ENCODE measurements at places on chromosomes 11 and 22. TPM values are rescaled to one million over a fixed set of nuclear protein-coding genes. Genes with fewer than 3 reads are reported as not detected.
A peak's percentile ranks its signal among the peaks of the same experiment; 100 is the strongest.

NCR3LG1 gene
- 0.51 TPM for total RNA-seq

OR8B8 gene
- total RNA-seq, result not detected

RIMBP3B gene
- not detected for total RNA-seq

TCN1 gene
- not detected for total RNA-seq

FAM168A gene
- total RNA-seq, result 29.3 TPM

TTC36 gene
- total RNA-seq, result not detected

HARBI1 gene
- 2.8 TPM for total RNA-seq

C1QTNF4 gene
- not detected for total RNA-seq

RIC8A gene
- total RNA-seq, result 43.2 TPM

PANX2 gene
- total RNA-seq, result 0.40 TPM

OR51B5 gene
- not detected for total RNA-seq

DNA sequence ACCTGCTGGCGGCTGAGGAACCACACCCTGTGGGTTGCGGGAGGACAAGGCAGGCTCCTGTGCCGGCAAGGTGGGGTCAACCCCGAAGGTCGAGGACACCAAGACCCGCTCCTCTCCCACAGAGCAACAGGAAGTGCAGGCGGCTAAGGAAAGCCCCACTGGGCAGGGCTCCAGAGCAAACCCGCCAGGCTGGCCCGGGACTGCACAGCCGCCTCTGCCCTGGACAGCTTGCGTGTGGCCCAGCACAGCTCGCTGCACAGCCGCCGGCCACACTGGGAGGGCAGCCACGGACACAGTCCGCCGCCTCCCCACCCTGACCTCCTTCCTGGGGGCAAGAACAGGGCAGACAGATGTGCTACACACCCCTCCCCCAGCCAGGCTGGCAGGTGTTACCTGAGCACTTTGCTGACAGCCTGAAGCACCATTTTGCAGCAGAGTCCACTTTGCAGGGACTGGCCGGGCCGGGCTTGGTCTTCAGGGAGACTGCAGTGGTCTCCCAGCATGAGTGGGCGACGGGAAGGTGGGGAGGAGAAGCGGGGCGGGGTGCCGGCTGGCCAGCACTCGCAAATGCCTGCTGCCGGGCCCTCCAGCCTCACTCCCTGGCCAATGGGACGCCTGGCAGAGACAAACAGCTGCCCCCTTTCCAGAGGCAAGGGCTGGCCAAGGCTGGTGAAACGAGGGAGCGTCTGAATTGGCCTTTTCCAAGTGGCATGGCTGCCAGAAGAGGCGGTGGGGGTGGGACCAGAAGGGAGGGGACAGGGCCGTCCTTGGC is at the start of gene MOB2:
Gene MOB2, minus strand, starts transcription at position 726 of the 772 bp plus-strand sequence. Its CDS starts 223 bp downstream, at position 503.
- peak within 1 kb of the TSS; percentile 35 for H3K27ac ChIP-seq
- H3K36me3 ChIP-seq, result no peaks in the 10 kb centered on the region
- peaks cover 81% of the 10 kb centered on the region for H3K4me1 ChIP-seq
- DNase-seq, result peak; percentile 23

DNA sequence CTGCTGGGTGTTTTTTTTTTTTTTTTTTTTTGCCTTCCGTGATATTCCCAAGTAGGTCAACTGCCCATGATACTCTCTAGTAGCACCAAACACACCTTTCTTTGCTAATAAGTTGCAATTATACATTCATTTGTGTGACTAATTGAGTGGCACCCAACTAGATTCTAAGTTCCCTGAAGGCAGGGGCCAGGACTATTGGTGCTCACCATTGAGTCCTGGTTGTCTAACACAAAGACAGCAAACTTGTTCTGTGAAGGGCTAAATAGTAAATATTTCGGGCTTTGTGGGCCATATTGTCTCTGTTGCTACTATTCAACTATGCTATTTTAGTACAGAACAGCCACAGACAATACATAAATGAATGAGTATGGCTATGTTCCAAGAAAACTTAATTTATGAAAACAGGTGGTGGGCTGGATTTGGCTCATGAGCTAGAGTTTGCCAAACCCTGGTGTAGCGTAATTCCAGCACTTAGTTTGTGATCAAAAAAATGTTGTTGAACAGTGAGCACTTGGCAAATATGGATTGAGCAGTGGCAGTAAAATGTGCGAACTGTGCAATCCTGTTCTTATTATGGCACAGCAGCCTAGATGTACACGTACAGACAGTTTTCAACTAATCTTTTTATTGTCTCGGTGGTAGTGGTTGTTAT is 11.3 kb downstream of the ENDOD1 start:
- H3K4me1 ChIP-seq, result peaks cover 73% of the 10 kb centered on the region
- H3K27ac ChIP-seq, result peak overlapping the region; percentile 90
- no peaks in the 10 kb centered on the region for H3K27me3 ChIP-seq
- H3K4me3 ChIP-seq, result no peak overlapping the region
- no peaks in the 10 kb centered on the region for H3K36me3 ChIP-seq

- H3K27ac ChIP-seq, result no peak overlapping the region
- no peaks in the 10 kb centered on the region for H3K4me1 ChIP-seq
- H3K4me3 ChIP-seq, result no peak overlapping the region
- no peak for DNase-seq
- no peaks in the 10 kb centered on the region for H3K36me3 ChIP-seq
Observed at GRCh38 chr11:114918286-114918685, 240.0 kb downstream of the NXPE2 start.

DNA sequence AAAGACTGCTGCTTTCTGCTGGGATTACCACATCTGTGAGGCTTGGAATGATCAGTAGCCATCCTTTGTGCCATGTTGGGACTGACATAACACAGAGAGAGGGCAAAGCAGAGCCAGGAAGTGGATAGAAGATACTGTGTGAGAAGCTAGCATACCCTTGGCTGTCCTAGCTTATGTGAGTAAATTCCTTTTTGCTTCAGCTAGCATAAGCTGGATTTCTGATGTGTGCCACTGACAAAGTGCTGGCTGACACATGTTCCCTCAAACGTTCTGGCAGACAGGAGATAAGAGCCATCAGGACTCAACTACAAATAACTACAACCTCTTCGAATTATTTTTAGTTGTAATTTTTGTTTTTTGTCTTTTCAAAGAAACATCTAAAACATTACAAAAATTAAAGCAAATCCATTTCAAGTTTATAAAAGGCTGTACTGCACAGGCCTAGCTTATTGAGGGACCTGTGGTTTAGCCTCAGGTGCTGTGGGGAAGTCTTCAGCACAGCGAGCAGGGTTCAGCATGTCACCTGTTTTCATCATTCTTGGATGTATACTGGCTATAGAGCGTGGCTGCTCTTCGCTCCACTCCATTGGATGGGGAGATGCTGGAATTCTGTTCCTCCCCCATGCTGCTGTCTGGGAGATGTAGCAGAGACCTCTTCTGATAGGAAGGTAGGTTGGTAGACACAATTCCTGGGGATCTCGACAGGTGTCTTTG is 120.9 kb downstream of the SWAP70 start:
- H3K4me3 ChIP-seq, result no peak overlapping the region
- DNase-seq, result no peak
- no peak overlapping the region for H3K27ac ChIP-seq
- peaks cover 55% of the 10 kb centered on the region for H3K36me3 ChIP-seq
- peaks cover 11% of the 10 kb centered on the region for H3K4me1 ChIP-seq
- no peaks in the 10 kb centered on the region for H3K27me3 ChIP-seq

- H3K4me3 ChIP-seq, result no peak overlapping the region
- no peak for DNase-seq
- no peaks in the 10 kb centered on the region for H3K27me3 ChIP-seq
- H3K36me3 ChIP-seq, result no peaks in the 10 kb centered on the region
- H3K27ac ChIP-seq, result peak overlapping the region; percentile 97
- peaks cover 26% of the 10 kb centered on the region for H3K4me1 ChIP-seq
Observed at GRCh38 chr22:20022978-20023613, 2.2 kb downstream of the TANGO2 start.

GRCh38 chr11:111601636-111601978 is 642 bp upstream of the SIK2 start:
- no peak for DNase-seq
- no peaks in the 10 kb centered on the region for H3K36me3 ChIP-seq
- H3K27ac ChIP-seq, result peak overlapping the region; percentile 90
- peaks cover 34% of the 10 kb centered on the region for H3K4me1 ChIP-seq
- peak overlapping the region; percentile 94 for H3K4me3 ChIP-seq
- H3K27me3 ChIP-seq, result no peaks in the 10 kb centered on the region

DNA sequence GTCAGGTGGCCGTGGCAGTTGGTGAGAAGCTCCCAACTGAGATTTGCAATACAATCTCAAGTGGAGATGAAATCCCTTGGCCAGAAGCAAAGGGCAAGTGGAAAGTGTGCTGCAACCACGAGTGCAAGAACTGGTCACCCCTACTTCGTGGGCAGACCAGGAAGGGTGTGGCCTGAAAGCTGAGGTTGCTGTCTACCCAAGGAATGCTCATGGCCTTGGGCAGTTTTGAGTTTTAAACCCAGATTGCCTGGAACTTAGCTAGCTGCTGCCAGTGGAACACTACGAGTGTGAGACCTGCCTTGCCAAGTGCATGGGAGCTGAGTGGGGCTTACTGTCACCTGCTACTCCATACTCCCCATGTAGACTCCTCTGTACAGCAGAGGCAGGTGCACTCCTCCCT is 113.3 kb upstream of the FAT3 start:
- H3K4me3 ChIP-seq, result no peak overlapping the region
- H3K36me3 ChIP-seq, result no peaks in the 10 kb centered on the region
- H3K27ac ChIP-seq, result no peak overlapping the region
- no peak for DNase-seq

DNA sequence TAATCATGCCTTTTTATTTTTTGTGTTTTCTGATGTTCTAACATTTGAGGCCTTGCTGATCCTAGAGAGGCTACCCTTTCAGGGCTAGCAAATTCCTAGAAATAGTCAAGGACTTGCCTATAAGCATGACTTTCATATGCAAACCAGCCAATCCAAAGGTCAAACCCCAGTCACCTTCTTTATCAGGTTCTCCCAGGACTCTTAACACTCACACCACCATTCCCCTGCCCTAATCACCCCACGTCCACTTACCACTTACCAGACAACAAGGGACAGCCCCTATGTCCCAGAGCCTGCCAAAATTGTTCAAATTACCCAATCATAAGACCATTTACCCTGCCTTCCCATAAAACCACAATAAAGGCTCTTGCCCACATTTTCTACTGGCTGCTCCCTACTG is 1339.8 kb downstream of the LRRC4C start:
- no peak overlapping the region for H3K4me3 ChIP-seq
- H3K27me3 ChIP-seq, result no peaks in the 10 kb centered on the region
- no peaks in the 10 kb centered on the region for H3K4me1 ChIP-seq
- no peak for DNase-seq
- no peak overlapping the region for H3K27ac ChIP-seq
- H3K36me3 ChIP-seq, result no peaks in the 10 kb centered on the region

DNA sequence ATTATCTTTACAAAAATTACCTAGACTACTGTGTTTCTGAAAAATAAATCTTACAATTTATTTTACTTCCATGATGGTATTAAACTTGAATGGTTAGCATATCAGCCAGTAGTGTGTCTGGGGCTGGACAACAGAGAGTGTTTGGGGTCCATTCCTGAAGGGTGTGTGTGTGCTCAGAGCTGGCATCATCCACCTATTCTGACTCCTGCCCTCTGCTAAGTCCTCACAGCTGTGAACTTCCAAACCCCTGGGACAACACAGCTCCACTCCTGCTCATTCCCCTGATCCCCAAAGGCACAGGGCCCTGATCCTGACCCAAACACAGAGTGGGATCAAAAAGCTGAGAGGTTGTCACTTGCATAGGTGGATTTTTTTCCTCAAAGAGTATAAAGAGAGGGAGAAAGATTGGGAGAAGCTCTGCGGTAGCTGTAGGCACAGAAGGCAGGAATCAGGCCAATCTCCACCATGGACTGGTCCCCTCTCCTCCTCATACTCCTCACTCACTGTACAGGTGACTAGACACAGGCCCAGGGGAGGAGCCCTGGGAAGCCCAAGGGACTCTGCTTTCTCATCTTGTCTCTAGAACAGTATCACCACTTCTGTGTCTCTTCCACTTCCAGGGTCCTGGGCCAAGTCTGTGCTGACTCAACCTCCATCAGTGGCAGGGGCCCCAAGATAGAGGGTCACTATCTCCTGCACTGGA is 55.7 kb upstream of the TOP3B start:
- no peaks in the 10 kb centered on the region for H3K36me3 ChIP-seq
- DNase-seq, result no peak
- no peak overlapping the region for H3K27ac ChIP-seq
- H3K4me1 ChIP-seq, result peaks cover 3% of the 10 kb centered on the region
- H3K27me3 ChIP-seq, result no peaks in the 10 kb centered on the region

- no peaks in the 10 kb centered on the region for H3K36me3 ChIP-seq
- no peaks in the 10 kb centered on the region for H3K4me1 ChIP-seq
- no peak for DNase-seq
- H3K4me3 ChIP-seq, result no peak overlapping the region
- no peaks in the 10 kb centered on the region for H3K27me3 ChIP-seq
Observed at GRCh38 chr11:102064316-102064715, 17.1 kb downstream of the CFAP300 start.

GRCh38 chr11:83571302-83571701 is 285.1 kb upstream of the CCDC90B start:
- no peak overlapping the region for H3K4me3 ChIP-seq
- H3K4me1 ChIP-seq, result no peaks in the 10 kb centered on the region
- no peak overlapping the region for H3K27ac ChIP-seq
- no peaks in the 10 kb centered on the region for H3K36me3 ChIP-seq

- H3K4me1 ChIP-seq, result no peaks in the 10 kb centered on the region
- H3K27me3 ChIP-seq, result no peaks in the 10 kb centered on the region
Observed at GRCh38 chr11:60957188-60957587, 5.2 kb upstream of the SLC15A3 start.

- H3K4me3 ChIP-seq, result no peak overlapping the region
- H3K27ac ChIP-seq, result no peak overlapping the region
- no peaks in the 10 kb centered on the region for H3K27me3 ChIP-seq
- no peaks in the 10 kb centered on the region for H3K36me3 ChIP-seq
- H3K4me1 ChIP-seq, result no peaks in the 10 kb centered on the region
Observed at GRCh38 chr11:30553521-30554110, 32.5 kb downstream of the MPPED2 start.

- H3K4me3 ChIP-seq, result no peak overlapping the region
- H3K27ac ChIP-seq, result no peak overlapping the region
Observed at GRCh38 chr11:75536786-75537641, 11.3 kb upstream of the GDPD5 start.

- no peak for DNase-seq
- no peak overlapping the region for H3K4me3 ChIP-seq
- H3K27me3 ChIP-seq, result no peaks in the 10 kb centered on the region
- H3K36me3 ChIP-seq, result no peaks in the 10 kb centered on the region
- H3K4me1 ChIP-seq, result peaks cover 7% of the 10 kb centered on the region
- no peak overlapping the region for H3K27ac ChIP-seq
Observed at GRCh38 chr11:11565636-11566035, 56.2 kb downstream of the GALNT18 start.

GRCh38 chr11:127037001-127037400 is 36.4 kb upstream of the KIRREL3 start:
- H3K4me1 ChIP-seq, result no peaks in the 10 kb centered on the region
- H3K27ac ChIP-seq, result no peak overlapping the region
- no peak overlapping the region for H3K4me3 ChIP-seq
- no peaks in the 10 kb centered on the region for H3K27me3 ChIP-seq

GRCh38 chr11:69974528-69974927 is 103.6 kb upstream of the ANO1 start:
- no peaks in the 10 kb centered on the region for H3K4me1 ChIP-seq
- H3K4me3 ChIP-seq, result no peak overlapping the region
- no peak for DNase-seq
- no peak overlapping the region for H3K27ac ChIP-seq
- H3K36me3 ChIP-seq, result no peaks in the 10 kb centered on the region

Data from gastrocnemius medialis (tissue), 4 donors.